ENCODE measurements at places on chromosomes 12 and 14.

DNA sequence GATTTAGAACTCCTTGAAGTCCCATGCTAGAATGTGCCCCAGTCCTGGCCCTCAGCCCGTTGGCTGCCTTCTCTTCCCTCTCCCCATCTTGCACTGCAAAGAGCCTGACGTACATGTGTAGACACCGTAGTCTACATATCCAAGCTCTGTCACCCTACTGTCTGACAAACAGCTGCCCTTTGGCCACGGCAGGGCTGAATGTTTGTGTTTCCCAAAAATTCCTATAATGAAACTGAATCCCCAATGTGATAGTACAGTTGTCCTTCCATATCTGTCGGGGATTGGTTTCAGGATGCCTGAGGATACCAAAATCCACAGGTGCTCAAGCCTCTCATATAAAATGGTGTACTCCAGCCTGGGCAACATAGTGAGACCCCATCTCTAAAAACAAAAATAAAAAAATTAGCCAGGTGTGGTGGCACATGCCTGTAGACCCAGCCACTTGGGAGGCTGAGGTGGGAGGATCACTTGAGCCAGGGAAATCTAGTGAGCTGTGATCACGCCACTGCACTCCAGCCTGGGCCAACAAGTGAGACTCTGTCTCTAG is 12.3 kb upstream of the TFCP2 start:
- DNase-seq = no peak

GRCh38 chr12:184811-185575 is 29.0 kb downstream of the SLC6A12 start:
- DNase-seq = no peak

DNA sequence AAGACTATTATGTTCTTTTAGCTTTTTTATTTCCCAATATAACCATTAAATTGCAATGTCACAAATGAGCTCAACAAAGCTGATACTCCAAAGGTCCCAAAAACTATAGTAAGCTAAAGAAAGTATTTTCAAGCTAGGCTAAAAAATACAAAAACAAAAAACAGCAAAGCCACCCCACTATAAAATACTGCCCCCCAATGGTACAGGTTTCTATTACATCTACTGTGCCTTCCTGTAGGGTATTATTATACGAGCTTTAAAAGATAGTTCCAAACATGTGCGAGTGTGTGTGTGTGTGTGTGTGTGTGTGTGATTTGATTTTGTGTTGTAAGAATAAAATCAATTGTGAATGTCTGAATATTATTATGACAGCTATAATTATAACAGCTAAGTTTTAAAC is 1.1 kb downstream of the IFNG start:
- DNase-seq = no peak

DNA sequence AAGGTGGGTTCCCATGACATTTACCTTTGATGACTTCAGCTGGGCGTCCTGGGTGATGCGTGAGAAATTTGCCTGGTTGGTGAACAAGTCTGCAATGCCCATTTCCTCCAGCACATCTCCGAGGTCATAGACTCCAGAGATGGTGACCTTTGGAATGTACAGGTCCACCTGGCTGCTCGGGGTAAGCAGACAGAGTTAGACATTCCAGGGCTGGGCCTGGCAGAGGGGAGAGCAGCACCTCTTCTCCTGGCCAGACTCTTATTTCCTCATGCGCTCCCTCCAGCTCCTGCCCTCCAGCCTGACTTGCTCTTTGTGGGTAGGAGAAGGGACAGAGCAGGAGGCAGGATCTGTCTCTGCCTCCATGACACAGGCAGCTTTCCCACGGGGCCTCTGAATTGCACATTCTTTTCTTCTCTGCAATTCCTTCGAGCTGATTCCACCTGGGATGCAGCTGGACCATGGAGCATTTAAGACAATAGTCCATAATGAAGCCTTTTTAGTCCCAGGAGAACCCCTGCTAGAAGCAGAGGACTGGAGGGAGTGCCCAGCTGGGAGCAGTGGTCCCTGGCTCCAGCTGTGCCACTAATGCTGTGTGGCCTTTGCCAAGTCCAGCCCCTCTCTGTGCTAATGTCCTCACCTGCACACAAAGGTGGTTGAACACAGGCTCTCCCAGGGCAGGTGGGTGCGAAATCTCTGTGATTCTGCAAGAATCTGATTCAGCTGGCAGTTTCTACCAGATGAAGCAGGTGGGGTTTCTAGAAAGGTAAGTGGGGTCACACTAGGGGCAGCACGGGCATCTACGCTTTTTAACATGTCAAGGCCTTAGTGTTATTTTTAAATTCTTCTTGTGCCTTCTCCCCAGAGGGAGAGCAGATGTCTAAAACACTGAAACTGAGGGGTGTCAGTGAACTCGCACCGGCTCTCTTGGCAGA is 13.2 kb upstream of the SERPINA10 start:
- DNase-seq = no peak

DNA sequence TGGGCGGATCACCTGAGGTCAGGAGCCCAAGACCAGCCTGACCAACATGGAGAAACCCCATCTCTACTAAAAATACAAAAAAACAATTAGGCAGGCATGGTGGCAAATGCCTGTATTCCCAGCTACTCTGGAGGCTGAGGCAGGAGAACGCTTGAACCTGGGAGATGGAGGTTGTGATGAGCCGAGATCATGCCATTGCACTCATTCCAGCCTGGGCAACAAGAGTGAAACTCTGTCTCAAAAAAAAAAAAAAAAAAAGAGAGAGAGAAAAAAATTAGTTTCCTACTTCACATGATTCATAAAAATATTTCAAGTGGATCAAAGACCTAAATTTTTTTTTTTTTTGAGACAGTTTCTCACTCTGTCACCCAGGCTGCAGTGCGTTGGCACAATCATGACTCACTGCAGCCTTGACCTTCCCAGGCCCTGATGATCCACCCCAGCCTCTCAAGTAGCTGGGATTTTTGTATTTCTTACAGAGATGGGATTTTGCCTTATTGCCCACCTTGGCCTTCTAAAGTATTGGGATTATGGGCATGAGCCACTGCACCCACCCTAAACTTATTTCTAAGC is 24.9 kb downstream of the FCF1 start:
- DNase-seq = no peak

- no peak for DNase-seq
These were observed 29.0 kb downstream of the STK38L start for GRCh38 chr12:27273114-27273513.

DNA sequence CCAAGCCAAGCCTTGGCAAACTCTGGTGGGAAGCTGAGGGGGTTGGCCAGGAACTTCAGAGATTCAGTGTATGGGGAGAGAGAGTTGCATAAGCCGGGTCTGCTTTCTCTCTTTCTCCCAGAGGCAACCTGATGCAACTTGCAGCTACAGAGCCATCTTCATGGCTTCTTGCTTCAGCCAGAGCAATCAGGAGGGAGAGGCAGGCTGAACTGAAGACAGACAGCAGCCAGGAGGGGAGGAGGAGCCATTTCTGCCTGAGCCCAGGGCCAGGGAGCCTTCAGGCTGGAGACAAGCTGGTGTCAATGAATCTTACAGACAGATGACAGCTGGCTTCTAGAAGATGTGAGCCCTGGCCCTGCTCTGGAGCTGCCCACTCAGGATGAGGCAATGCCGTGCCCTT is 18.7 kb downstream of the NPC2 start:
- DNase-seq = no peak

DNA sequence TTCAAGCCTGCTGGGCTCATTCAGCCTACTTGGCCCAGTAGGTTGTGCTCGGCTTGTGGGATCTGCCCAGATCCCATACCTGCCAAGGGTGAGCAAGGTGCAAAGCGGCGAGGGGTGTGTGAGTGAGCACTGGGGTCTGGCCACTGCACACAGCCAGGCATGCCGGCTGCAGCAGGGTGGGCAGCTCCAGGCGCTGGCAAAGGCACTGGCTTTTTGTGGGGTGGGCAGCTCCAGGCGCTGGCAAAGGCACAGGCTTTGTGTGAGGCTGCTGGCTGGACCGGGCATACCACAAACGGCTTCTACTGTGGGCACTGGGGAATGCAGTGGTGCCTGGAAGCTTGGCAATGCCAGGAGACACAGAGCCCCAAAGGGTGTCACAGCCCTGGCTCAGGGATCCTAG is 137.4 kb downstream of the SLC16A7 start:
- no peak for DNase-seq

GRCh38 chr14:87888136-87888999 is 104.6 kb downstream of the GALC start:
- no peak for DNase-seq

- DNase-seq = no peak
These were observed at the start of gene KDM2B for GRCh38 chr12:121580959-121581685. Gene KDM2B (minus strand): TSS chr12:121581023. CDS start chr12:121580911, 112 bp downstream.

GRCh38 chr14:32343926-32344430 is 14.9 kb downstream of the AKAP6 start:
- DNase-seq = no peak

GRCh38 chr14:77314043-77314442 is 6.6 kb downstream of the POMT2 start:
- DNase-seq = no peak

DNA sequence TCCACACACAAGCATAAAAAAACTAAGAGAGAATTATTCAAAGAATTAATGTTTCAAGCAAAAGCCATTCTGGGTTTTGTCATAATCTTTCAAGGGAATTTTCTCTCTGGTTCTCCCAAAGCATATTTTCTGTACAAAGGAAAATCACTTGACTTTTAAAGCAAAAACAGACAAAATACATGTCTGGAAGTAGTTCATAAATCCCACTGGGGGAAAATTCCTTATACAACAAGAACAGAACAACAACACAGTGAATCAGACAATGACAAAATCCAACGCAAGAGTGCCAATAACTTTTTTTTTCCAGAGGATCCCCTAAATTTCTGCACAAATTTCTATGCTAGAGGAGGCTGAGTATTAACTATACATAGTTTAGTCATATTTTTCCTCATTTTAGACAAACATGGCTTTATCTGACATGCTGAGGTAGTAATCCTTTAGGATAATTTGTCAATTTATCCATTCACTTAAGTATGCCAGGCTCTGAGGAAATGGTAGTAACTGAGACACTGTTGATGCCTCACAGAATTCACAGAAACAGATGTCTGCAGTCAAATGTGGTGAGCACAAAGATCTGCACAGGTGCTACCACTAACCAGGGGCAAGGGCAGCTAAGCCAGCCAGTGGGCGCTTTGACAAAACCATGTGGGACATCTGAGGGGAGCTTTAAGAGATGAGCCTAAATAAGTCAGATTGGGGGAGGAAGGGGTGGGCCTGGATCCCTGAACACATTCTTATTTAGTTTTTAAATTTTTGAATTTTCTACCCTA is 38.0 kb downstream of the GRIP1 start:
- DNase-seq = no peak

GRCh38 chr12:4526923-4527546 is 11.7 kb upstream of the RAD51AP1 start:
- DNase-seq = no peak

DNA sequence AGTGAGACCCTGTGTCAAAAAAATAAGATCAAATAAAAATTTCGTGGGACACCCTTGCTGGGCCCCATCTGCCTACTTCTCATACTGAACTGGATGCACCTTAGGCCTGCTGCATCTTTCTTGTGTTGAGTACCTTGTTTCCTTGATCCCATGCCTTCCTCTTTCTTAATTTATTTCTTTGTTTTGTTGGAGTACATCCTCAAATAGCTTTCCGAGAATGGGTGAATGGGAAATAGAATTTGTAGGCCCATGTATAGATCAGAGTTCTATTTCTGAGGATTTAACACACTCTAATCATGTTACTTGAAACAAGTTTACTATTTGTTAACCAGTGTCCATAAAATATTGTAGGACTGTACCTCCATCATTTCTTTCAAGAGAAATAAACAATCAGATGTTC is 23.6 kb downstream of the KCNMB4 start:
- DNase-seq = no peak

DNA sequence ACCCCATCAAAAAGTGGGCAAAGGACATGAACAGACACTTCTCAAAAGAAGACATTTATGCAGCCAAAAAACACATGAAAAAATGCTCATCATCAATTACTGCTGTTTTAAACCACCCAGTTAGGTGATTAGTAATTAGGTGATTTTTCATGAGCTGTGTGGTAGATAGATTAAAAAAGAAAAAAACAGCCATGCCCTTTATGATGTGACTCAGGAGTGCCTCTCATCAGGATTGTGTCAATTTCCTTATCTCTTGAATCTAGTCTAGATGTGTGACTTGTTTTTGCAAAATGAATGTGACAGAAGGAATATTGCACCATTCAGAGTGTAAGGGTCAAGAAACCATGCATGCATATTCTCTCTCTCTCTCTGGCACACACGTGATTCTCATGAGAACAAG is 5.7 kb downstream of the OR10A7 start:
- DNase-seq = no peak

GRCh38 chr12:103841690-103842584 is 903 bp upstream of the NT5DC3 start:
- peak; percentile 10 for DNase-seq

DNA sequence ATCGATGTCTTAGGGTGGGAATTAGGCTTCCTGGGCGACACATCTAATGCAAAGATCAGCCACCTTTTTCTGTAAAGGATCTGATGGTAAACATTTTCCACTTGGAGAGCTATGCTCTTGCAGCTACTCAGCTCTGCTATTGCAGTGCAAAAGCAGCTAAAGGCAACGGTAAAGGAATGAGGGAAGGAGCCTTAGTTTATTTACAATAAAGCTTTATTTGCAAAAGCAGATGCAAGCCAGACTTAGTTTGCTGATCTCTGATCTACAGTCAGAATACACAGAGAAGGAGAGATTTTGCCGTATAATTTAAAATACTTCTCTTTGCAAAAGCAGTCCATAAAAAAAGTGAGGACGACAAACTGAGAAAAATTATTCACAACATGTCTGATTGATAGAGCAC is 3.2 kb downstream of the TCL1B start:
- no peak for DNase-seq

GRCh38 chr12:57896434-57897201 is 44.7 kb upstream of the ATP23 start:
- DNase-seq = no peak

- peak; percentile 27 for DNase-seq
These were observed 496 bp downstream of the PPP2R5C start for GRCh38 chr14:101761881-101762529.

DNA sequence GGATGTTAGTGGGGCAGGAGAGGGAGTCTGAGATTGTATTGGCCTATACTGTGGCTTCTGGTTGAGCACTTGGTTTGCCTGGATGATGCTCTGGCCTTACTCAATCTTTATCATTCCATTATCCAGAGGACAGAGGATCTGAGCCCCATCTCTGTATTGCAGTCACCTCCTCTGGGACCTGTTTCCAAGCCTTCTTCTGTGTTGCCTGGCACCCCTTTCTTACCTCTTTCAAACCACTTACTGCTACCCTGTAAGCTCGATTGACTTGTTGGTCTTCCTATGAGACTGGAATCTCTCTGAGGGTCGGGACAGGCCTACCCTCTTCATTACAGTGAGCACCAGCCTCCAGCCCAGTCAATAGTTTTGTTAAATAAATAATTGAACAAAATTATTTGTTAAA is 3.0 kb upstream of the FOS start:
- no peak for DNase-seq

GRCh38 chr12:106984588-106985137 is 2.3 kb downstream of the MTERF2 start:
- DNase-seq = no peak

DNA sequence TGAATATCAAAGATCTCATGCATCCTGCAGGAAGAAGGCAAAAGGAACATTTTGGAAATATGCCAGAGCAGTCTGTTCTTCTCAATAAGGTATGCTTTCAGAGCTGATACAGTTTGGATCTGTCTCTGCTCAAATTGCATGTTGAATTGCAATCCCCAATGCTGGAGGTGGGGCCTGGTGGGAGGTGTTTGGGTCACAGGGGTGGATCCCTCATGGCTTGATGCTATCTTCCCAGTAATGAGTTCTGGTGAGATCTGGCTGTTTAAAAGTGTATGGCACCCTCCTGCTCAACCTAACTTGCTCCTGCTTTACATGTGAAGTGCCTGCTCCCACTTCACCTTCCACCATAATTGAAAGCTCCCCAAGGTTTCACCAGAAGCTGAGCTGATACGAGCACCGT is 76.6 kb downstream of the RIN3 start:
- no peak for DNase-seq

GRCh38 chr12:44317651-44318126 is 481.8 kb downstream of the TMEM117 start:
- DNase-seq = no peak

Measured in stimulated activated CD8-positive, alpha-beta memory T cell treated with anti-CD3 and anti-CD28 coated beads, Interleukin-15, amount 100 ng/mL, for 4 hours (primary cell).